ENCODE measurements at places on chromosomes 5 and 9.

- no peak overlapping the region for H3K27ac ChIP-seq
- H3K4me1 ChIP-seq, result no peaks in the 10 kb centered on the region
- DNase-seq, result no peak
- peaks cover 75% of the 10 kb centered on the region for H3K36me3 ChIP-seq
Observed at GRCh38 chr9:89400403-89401116, 82.3 kb downstream of the SECISBP2 start.

GRCh38 chr5:172834415-172835289, 601 bp downstream of the ERGIC1 start:
- H3K27me3 ChIP-seq, result no peaks in the 10 kb centered on the region
- peak overlapping the region; percentile 90 for H3K4me3 ChIP-seq
- peaks cover 1% of the 10 kb centered on the region for H3K36me3 ChIP-seq
- DNase-seq, result peak; percentile 54
- H3K27ac ChIP-seq, result no peak overlapping the region

DNA sequence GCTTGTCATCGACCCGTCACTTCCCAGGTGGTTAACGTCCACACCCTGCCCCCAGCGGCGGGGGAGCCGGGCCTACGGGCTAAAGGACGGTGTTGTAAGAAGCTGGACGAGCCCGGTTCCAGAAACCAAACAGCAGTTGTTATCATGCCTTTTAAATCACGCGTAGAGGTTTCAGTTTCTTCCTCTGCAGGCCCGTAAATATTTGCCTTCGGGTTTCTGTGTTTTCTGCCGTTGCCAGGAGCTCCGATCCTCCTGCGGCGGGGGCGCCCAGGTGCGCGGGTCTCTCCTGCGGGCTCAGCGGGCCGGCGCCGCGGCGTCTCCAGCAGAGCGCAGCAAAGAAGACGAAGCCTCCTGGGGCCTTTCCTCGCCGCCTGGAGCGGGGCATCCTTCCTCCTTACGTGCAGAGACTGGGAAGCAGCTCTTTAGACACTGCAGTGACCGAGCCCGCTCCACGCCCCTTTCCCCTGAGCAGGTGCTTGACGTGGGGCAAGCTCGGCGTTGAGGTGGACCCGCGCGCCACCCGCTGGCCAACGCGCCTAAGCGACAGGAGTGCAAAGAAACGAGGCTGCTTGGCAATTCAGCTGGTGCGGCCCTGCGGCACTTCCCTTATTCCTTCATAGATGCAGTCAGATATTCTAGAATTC, 21.8 kb upstream of the TTC1 start:
- peak; percentile 89 for DNase-seq
- no peak overlapping the region for H3K27ac ChIP-seq
- H3K36me3 ChIP-seq, result peaks cover 5% of the 10 kb centered on the region
- H3K4me3 ChIP-seq, result peak overlapping the region; percentile 70

DNA sequence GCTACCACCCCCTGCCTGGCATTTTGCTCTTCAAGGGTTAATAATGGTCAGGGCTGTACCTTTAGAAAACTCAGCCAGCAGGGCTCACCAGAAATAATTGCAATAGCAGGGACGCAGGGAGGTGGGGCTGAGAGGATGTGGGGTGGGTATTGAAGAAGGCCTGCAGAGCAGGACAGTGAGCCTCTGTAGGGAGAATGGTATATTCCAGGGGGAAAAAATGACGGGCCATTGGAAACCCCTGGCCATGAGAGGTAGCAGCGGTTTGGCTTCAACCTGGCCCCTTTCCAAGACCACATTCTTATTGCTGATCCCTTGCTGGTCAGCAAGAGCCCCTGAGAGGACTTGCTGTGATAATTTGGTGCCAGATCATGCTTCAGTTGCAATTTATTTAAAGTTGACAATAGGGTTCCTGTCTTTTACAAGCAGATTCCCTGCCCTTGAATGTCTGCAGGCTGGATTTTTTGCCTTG, 36.7 kb upstream of the CTNNA1 start:
- DNase-seq, result peak; percentile 66
- no peak overlapping the region for H3K27ac ChIP-seq
- peak overlapping the region; percentile 12 for H3K4me3 ChIP-seq
- no peaks in the 10 kb centered on the region for H3K27me3 ChIP-seq
- H3K4me1 ChIP-seq, result no peaks in the 10 kb centered on the region
- peaks cover 6% of the 10 kb centered on the region for H3K36me3 ChIP-seq

- no peak overlapping the region for H3K27ac ChIP-seq
- H3K4me1 ChIP-seq, result no peaks in the 10 kb centered on the region
- peaks cover 8% of the 10 kb centered on the region for H3K36me3 ChIP-seq
- no peak for DNase-seq
Observed at GRCh38 chr9:92608241-92608908, 61.6 kb downstream of the IPPK start.

- H3K4me3 ChIP-seq, result no peak overlapping the region
- H3K27me3 ChIP-seq, result no peaks in the 10 kb centered on the region
- peaks cover 2% of the 10 kb centered on the region for H3K36me3 ChIP-seq
Observed at GRCh38 chr5:103638979-103639378, 76.4 kb upstream of the NUDT12 start.

All from H9 (cell line).